Activated naive CD8-positive, alpha-beta T cell treated with anti-CD3 and anti-CD28 coated beads for 36 hours (primary cell): ENCODE measurements at places on chromosomes 3 and 15. TPM values are rescaled to one million over a fixed set of nuclear protein-coding genes. Genes with fewer than 3 reads are reported as not detected.
A peak's percentile ranks its signal among the peaks of the same experiment; 100 is the strongest.

Gene SCN10A
- not detected for total RNA-seq

DNA sequence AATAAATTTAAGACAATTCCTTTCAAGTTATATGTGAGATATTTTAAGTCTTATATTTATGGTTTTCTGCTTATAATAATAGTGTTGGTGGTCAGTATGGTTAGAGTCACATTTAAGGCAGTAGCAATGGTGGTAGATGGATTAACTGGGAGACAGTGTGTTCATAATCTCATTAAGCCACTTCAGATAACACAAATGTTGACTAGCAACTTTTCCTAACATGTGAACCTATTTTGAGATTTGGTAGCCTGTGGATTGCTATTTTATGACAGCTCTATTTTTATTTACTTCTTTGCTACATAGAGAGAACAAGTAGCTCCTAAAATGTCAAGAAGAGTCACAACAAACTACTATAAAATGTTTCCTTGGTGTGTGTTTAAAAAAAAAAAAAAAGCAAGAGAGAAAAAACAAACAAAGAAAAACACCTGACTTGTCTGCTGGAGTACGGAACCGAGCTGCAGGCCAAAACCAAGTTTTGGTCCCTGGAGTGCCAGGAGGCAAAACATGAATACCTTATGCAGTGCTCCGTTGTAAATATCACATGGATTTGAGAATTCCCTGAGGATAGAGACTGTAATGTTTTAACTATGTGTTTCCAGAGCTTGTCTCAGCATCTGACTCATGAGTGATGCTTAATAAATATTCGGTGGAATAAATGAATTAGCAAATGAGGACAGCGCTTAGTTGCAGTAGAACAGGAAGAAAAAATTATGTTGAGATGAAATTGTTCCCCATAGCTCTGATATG is 457.1 kb upstream of the ROBO2 start:
- no peak for DNase-seq

DNA sequence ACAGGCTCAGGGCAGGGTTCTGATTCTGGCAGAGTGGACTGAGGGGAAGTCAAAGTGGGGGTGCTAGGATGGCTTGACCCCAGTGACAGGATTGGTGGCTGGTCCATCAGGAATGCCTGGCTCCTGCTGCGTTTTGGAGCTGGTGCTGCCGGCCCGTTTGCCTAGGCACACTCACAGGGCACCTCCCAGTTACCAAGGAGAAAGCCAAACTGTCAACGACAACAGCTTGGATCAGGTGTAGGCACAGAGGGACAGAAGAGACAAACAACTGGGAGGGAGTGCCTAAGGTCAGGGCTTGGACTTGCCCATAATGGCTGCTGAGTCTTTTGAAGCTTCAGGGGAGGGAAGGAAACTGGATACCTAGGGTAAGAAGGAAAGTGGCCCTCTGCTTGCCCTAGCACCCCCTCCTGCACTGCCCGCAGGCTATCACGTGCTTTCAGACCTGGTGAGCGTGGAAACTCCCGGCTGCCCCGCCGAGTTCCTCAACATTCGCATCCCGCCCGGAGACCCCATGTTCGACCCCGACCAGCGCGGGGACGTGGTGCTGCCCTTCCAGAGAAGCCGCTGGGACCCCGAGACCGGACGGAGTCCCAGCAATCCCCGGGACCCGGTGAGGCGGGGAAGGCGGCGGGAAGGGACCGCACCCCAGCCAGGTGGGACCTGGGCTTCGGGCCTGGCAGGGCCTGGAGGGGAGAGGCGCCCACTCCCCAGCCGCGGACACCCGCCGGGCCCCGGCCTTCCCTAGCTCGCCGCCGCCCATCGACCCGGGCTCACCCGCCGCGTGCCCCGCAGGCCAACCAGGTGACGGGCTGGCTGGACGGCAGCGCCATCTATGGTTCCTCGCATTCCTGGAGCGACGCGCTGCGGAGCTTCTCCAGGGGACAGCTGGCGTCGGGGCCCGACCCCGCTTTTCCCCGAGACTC is 5.1 kb downstream of the DUOX1 start:
- no peak for DNase-seq

DNA sequence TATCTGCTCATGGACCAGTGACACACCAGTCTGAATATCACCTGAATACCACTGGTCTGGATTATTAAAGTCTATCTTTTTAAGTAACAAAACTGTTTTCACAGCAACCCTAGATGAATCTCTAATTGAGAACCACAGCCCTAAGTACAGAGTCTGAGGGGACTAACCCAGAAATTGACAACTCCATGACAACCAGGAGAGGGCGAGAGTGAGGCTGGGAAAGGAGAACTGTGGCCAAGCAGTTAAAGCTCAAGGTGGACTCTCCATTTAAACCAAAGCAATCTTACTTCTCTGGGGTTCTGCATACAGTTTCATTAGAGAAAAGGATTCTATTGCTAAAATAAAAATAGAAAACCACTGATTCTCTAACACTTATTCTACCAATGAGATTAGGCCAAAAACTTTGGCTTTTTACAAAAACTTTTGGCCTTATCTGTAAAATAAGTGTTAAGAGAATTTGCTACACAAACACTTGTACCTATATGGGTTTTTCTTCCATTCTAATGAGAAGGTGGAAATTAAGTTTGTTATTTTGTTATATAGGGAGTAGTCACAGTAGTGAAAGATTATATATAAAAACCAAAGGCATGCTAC is 11.4 kb downstream of the NEK10 start:
- peak; percentile 32 for DNase-seq

GRCh38 chr3:70096376-70097066 is 97.0 kb downstream of the SAMMSON start:
- peak; percentile 2 for DNase-seq

DNA sequence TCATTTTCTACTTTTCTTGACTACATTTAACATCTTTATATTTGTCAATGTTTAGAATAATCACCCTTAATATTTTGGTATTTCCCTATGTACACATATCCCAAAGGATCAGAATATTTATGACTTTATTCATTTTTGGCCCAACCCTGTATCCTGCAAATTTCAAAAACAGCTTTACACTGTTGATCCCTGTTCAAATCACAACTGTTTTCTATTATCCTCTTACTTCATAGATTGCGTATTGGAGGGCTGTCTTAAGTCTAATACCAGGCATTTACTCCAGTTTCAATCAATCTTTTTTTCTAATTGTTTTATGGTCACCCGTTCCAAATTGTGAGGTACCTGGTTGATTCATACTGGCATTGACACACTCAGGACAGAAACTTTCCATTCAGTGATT is 107.9 kb downstream of the RPL22L1 start:
- no peak for DNase-seq

- DNase-seq: no peak
These were observed 2.8 kb downstream of the MAGI1 start for GRCh38 chr3:66035763-66036477.

DNA sequence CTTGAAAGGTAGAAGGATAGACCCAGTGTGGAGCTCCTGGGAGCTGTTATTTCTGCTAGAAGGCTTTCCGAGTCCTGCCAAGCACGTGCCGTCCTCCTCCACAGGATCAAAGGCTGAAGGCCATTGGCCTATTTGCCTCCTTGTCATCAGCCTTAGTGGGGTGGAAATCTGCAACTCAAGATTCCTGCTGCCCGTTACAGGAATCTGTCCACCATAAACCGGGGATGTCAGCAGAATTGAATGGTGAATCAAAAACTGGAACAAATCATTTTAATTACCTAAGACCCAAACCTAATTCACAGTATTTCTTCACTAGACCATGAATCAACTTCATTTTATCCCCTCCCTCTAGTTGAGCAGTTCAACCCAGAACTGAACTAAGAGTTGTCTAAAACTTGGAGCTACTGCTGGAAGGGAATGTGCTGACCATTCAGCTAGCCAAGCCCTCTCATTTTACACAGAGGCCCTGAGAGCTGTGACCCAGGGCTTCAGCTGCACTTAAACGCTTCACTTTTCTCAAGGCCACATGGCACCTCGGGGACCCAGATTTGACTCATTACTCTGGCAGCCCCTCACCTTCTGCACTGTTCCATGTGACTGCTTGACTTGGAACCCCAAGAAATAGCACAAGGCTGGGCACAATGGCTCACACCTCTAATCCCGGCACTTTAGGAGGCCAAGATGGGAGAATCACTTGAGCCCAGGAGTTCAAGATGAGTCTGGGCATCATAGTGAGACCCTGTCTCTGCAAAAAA is 36.8 kb upstream of the KIF23 start:
- no peak for DNase-seq

GRCh38 chr3:56468184-56469106 is at the start of gene ERC2:
Gene ERC2 (minus strand): TSS chr3:56468467.
- peak; percentile 13 for DNase-seq

GRCh38 chr3:25556447-25556846 is 108.3 kb downstream of the TOP2B start:
- DNase-seq: no peak

DNA sequence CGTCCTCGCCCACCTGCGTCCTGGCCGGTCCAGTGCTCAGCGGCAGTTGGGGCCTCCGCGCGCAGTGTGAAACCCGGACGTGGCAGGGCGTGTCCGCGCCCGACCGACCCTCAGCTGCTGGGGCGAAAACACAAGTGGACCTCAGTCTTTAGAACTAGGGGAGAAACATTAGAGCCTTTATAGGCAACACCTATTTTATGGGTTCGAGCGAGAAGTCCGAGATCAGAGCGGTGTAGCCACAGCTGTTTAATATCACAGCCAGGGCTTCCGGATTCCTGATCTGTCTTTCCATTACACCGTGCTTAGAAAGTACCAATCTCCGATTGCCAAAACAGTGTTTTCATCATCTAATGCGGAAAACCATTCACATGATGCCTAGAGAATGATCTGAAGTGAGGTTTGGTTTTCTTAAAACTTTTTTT is 506 bp downstream of the RAD51 start:
- no peak for DNase-seq

DNA sequence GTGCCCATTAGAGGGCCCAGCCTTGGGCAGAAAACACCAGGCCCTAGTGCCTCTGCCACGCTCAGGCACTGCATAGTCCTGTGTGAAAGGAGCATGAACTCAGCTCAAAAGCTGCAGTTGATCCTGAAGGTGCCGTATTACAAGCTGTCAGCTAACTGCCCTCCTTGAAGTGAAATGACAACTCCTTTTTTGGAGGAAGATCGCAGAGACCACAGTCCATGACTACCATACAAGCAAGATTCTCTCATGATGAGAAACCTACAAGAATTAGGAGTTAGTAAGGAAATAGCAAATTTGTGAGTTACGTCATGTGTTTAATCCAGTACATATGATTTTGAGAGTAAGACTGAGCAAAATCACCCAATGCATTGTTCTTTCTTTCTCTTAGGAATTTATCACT is 513.9 kb upstream of the NR2F2 start:
- DNase-seq: no peak

- DNase-seq: no peak
These were observed 530.6 kb upstream of the IL12A start for GRCh38 chr3:159458010-159458409.
